ENCODE measurements at places on chromosomes 4 and X.
A peak's percentile ranks its signal among the peaks of the same experiment; 100 is the strongest.

DNA sequence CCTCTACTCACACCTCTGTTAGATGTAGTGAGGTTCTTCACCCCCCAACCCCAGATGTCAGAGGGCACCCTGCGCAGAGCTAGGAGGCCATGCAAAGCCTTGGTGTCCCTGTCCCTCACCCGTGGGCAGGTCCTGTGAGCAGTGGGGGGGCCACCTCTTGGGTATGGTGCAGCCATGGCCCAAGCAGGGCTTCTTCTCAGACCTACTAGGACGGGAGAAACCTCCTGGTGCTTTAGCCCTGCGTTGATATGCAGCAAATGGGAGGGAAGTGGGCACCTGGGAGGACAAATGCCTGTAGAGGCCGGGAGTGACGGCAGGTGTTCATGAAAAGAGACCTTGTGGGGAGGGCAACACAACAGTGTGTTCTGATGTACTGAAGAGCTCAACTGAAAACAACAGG, 38.5 kb upstream of the MSANTD1 start:
- no peak for DNase-seq
- H3K4me1 ChIP-seq: peaks cover 2% of the 10 kb centered on the region
- H3K27me3 ChIP-seq: no peaks in the 10 kb centered on the region
- H3K27ac ChIP-seq: no peak overlapping the region
- peaks cover 13% of the 10 kb centered on the region for H3K36me3 ChIP-seq
- H3K4me3 ChIP-seq: no peak overlapping the region

- no peak overlapping the region for H3K4me3 ChIP-seq
- H3K4me1 ChIP-seq: no peaks in the 10 kb centered on the region
- H3K36me3 ChIP-seq: no peaks in the 10 kb centered on the region
- peak; percentile 54 for DNase-seq
- no peaks in the 10 kb centered on the region for H3K27me3 ChIP-seq
These were observed 270.2 kb upstream of the TAPT1 start for GRCh38 chr4:16496501-16496900.

GRCh38 chr4:47531241-47531953, 46.3 kb downstream of the ATP10D start:
- no peaks in the 10 kb centered on the region for H3K27me3 ChIP-seq
- peaks cover 43% of the 10 kb centered on the region for H3K4me1 ChIP-seq
- peak; percentile 81 for DNase-seq
- H3K27ac ChIP-seq: peak overlapping the region; percentile 81
- no peaks in the 10 kb centered on the region for H3K36me3 ChIP-seq

GRCh38 chr4:167185465-167185864, 48.8 kb downstream of the SPOCK3 start:
- H3K36me3 ChIP-seq: no peaks in the 10 kb centered on the region
- H3K27ac ChIP-seq: no peak overlapping the region
- DNase-seq: no peak
- H3K4me1 ChIP-seq: no peaks in the 10 kb centered on the region

DNA sequence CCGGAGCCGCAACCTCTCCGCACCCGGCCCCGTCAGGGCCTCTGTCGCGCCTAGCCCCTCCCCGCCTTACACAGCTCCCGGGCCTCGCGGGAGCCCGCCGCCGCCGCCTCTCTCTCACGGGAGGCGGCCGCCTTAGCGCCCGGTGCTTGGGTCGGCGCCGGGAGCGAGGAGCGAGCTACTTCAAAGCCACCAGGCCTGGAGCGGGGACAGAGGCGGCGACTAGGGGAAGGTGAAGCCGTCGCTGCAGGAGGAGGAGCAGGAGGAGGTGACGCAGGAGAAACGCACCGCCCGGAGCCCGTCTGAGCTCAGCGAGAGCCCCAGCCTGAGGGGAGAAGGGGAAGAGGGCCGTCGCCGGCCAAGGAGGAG, 250 bp downstream of the USP9X start:
- H3K27me3 ChIP-seq: no peaks in the 10 kb centered on the region
- no peaks in the 10 kb centered on the region for H3K36me3 ChIP-seq
- H3K27ac ChIP-seq: peak overlapping the region; percentile 100
- H3K4me1 ChIP-seq: peaks cover 28% of the 10 kb centered on the region
- no peak for DNase-seq

GRCh38 chr4:32864713-32865351, 2144.7 kb downstream of the PCDH7 start:
- H3K4me3 ChIP-seq: no peak overlapping the region
- H3K36me3 ChIP-seq: no peaks in the 10 kb centered on the region
- H3K27ac ChIP-seq: no peak overlapping the region
- H3K27me3 ChIP-seq: no peaks in the 10 kb centered on the region
- no peak for DNase-seq

GRCh38 chr4:123106747-123107146, 184.3 kb upstream of the NUDT6 start:
- H3K27me3 ChIP-seq: no peaks in the 10 kb centered on the region
- no peaks in the 10 kb centered on the region for H3K36me3 ChIP-seq
- H3K27ac ChIP-seq: no peak overlapping the region

GRCh38 chr4:3329887-3330286, 37.1 kb downstream of the RGS12 start:
- H3K27ac ChIP-seq: no peak overlapping the region
- DNase-seq: no peak
- H3K4me3 ChIP-seq: no peak overlapping the region
- peaks cover 32% of the 10 kb centered on the region for H3K4me1 ChIP-seq

- no peak for DNase-seq
- H3K36me3 ChIP-seq: no peaks in the 10 kb centered on the region
- H3K4me3 ChIP-seq: no peak overlapping the region
- H3K27ac ChIP-seq: no peak overlapping the region
- H3K27me3 ChIP-seq: peaks cover 10% of the 10 kb centered on the region
These were observed 687 bp upstream of the ZNF275 start for GRCh38 chrX:153333266-153333665.

DNA sequence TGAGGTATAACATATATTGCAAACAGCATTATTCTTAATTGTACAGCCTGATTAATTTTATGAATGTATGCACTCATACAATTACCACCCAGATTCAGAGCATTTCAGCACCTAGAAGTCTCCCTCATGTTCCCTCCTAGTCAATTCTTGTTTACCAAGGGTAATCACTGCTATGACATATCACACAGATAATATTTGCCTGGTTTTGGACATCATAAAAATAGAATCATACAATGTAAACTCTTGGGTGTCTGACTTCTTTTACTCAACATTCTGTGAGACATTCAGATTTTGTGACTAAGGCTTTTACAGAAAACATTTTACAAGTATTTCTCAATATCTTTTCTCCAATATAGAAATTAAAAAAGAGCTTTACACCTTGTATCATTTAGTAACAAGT, 66.9 kb downstream of the PTPN13 start:
- no peak for DNase-seq
- no peaks in the 10 kb centered on the region for H3K4me1 ChIP-seq
- no peaks in the 10 kb centered on the region for H3K36me3 ChIP-seq
- no peak overlapping the region for H3K4me3 ChIP-seq
- no peaks in the 10 kb centered on the region for H3K27me3 ChIP-seq

- no peaks in the 10 kb centered on the region for H3K36me3 ChIP-seq
- H3K4me1 ChIP-seq: no peaks in the 10 kb centered on the region
- no peak for DNase-seq
- H3K27me3 ChIP-seq: no peaks in the 10 kb centered on the region
- no peak overlapping the region for H3K27ac ChIP-seq
- H3K4me3 ChIP-seq: no peak overlapping the region
These were observed 695.6 kb upstream of the FAM241A start for GRCh38 chr4:111449657-111450056.

- no peak overlapping the region for H3K4me3 ChIP-seq
- peaks cover 2% of the 10 kb centered on the region for H3K27me3 ChIP-seq
- no peaks in the 10 kb centered on the region for H3K4me1 ChIP-seq
- no peaks in the 10 kb centered on the region for H3K36me3 ChIP-seq
- no peak for DNase-seq
These were observed 60.7 kb upstream of the BLTP1 start for GRCh38 chr4:122091397-122091796.

DNA sequence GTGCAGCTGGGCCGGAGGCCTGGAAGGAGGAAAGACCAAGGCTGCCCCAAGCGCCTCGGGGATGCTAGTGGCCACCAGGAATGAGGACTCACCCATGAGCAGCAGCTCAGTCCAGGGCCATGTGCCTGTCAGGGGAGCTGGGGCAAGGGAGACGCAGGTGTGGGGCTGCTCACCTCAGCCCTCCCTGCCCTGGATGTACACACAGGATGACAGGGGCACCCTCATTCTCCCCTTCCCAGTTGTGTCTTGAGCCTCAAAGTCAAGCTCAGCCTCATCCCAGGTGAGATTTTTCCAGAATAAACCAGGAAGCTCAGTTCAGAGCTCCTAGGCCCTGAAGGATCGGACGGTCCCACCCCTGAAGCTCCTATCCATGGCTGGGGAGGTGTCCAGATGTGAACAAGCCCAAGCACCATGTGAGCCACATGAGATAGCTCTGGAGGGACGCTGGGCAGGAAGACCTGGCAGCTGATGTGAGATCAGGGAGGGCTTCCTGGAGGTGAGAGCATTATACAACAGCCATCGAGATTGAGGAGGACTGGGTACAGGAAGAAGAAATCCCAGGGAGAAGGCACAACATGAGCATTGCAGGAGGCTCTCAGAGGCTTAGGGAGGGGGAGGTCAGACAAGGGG, 23.0 kb downstream of the HTRA3 start:
- no peaks in the 10 kb centered on the region for H3K4me1 ChIP-seq
- H3K36me3 ChIP-seq: no peaks in the 10 kb centered on the region
- no peak overlapping the region for H3K27ac ChIP-seq
- DNase-seq: no peak
- H3K4me3 ChIP-seq: no peak overlapping the region
- no peaks in the 10 kb centered on the region for H3K27me3 ChIP-seq

GRCh38 chr4:6961496-6962210, 52.0 kb downstream of the TBC1D14 start:
- no peak overlapping the region for H3K27ac ChIP-seq
- DNase-seq: no peak
- H3K36me3 ChIP-seq: no peaks in the 10 kb centered on the region
- H3K4me1 ChIP-seq: peaks cover 7% of the 10 kb centered on the region

DNA sequence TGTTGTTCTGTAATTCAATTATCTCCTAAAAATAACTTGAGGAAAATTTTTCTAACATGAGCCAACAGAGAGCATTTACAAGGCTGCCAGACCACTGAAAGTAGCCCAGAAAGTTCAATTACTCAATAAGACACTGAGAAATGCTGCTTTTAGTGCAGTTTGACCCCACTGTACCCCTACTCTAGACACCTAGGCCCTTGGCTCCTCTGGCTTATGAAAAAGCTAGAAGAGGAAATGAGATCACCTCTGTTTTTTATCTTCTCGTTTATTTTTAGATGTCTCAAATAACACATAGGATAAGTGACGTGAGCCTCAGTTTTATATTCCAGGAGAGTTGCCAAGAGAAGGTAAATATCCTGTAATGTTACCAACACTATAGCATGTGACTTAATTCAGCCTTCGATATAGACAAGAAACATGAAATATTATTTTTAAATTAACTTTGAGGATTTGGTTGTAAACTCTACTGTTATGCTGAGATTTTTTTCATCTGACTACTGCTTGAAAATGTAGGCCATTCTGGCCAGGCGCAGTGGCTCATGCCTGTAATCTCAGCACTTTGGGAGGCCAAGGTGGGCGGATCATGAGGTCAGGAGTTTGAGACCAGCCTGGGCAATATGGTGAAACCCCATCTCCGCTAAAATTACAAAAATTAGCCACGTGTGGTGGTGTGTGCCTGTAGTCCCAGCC, 24.4 kb downstream of the TNIP3 start:
- no peaks in the 10 kb centered on the region for H3K36me3 ChIP-seq
- no peaks in the 10 kb centered on the region for H3K27me3 ChIP-seq
- peaks cover 10% of the 10 kb centered on the region for H3K4me1 ChIP-seq
- DNase-seq: peak; percentile 77

GRCh38 chr4:128913228-128913627, 103.7 kb downstream of the JADE1 start:
- H3K36me3 ChIP-seq: no peaks in the 10 kb centered on the region
- no peak overlapping the region for H3K27ac ChIP-seq
- peak; percentile 10 for DNase-seq

GRCh38 chrX:12567857-12568256, 223.4 kb upstream of the PRPS2 start:
- H3K4me3 ChIP-seq: no peak overlapping the region
- H3K27ac ChIP-seq: no peak overlapping the region
- peak; percentile 9 for DNase-seq
- no peaks in the 10 kb centered on the region for H3K4me1 ChIP-seq

DNA sequence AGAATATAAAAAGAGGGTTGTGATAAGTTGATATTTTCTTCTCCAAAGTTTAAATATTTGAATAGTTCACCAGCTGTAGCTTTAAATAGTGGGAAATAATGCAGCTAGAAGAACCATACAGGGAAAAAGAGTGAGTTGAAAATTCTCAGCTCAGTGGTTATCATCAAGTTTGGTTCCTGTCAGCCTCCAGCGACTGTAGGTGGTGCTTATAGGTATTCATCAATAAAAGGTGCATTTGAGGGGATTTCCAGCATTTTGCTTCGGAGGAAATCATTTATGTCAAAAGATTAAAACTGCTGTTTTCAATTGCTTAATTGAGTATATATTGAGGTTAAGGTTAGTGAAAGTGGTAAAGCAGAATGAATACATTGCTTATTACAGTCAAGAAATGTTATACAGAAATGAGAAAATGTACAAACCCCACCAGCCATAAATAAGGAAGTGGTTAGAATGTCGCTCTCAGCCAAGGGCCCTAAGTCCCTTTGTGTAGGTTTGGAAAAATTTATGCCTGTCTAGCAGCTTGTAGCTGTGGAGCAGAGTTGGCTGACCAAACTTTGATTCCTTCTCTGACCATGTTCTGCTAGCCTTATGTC, 532.9 kb upstream of the FTHL17 start:
- H3K27me3 ChIP-seq: no peaks in the 10 kb centered on the region
- no peaks in the 10 kb centered on the region for H3K36me3 ChIP-seq
- DNase-seq: no peak

GRCh38 chr4:52051213-52051614, at the start of gene SPATA18:
SPATA18 (plus strand) TSS chr4:52051304; CDS start chr4:52051705, 401 bp downstream.
- H3K36me3 ChIP-seq: no peaks in the 10 kb centered on the region
- H3K4me3 ChIP-seq: peak within 1 kb of the TSS; percentile 74

GRCh38 chr4:99052902-99053301, 35.7 kb downstream of the ADH5 start:
- DNase-seq: no peak
- H3K27ac ChIP-seq: no peak overlapping the region
- H3K27me3 ChIP-seq: no peaks in the 10 kb centered on the region
- H3K36me3 ChIP-seq: peaks cover 9% of the 10 kb centered on the region
- H3K4me3 ChIP-seq: no peak overlapping the region
- peaks cover 4% of the 10 kb centered on the region for H3K4me1 ChIP-seq

GRCh38 chrX:44400588-44400987, 57.1 kb upstream of the EFHC2 start:
- no peaks in the 10 kb centered on the region for H3K27me3 ChIP-seq
- no peak overlapping the region for H3K27ac ChIP-seq
- H3K36me3 ChIP-seq: no peaks in the 10 kb centered on the region
- H3K4me1 ChIP-seq: no peaks in the 10 kb centered on the region
- no peak overlapping the region for H3K4me3 ChIP-seq
- DNase-seq: peak; percentile 3
